Immature natural killer cell (primary cell): ENCODE measurements at places on chromosomes 4 and X.
A peak's percentile ranks its signal among the peaks of the same experiment; 100 is the strongest.

GRCh38 chr4:168845897-168846296 lies 164.2 kb downstream of the CBR4 start:
- DNase-seq: no peak

GRCh38 chrX:118978451-118978850 lies 4.0 kb downstream of the LONRF3 start:
- no peak for DNase-seq

DNA sequence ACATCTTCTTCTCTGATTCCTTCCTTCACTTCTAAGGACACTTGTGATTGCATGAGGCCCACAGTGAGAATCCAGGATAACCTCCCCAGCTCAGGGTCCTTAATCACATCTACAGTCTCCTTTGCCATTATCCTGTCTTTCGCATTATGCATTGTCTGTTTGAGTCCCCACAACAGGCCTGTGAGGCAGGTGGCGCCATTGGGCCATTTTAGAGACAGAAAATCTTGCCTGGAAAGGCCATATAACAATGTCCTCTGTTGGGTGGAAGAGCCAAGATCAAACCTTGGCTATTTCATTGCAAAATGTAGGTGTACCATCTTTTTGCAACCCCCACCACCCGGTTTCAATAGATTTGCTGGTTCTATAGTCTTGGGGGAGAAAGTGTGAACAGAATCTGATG lies 11.8 kb upstream of the DCUN1D4 start:
- peak; percentile 44 for DNase-seq

- DNase-seq: no peak
Observed at GRCh38 chr4:87108142-87108546, 112.3 kb downstream of the KLHL8 start.

GRCh38 chr4:40984051-40984450 lies 230.3 kb downstream of the APBB2 start:
- DNase-seq: no peak

- peak; percentile 8 for DNase-seq
Observed at GRCh38 chrX:47030339-47030738, 47.9 kb upstream of the RGN start.

- DNase-seq: no peak
Observed at GRCh38 chrX:56068274-56068758, 163.8 kb upstream of the KLF8 start.

- DNase-seq: no peak
Observed at GRCh38 chr4:184849185-184849584, 23.4 kb upstream of the ACSL1 start.

DNA sequence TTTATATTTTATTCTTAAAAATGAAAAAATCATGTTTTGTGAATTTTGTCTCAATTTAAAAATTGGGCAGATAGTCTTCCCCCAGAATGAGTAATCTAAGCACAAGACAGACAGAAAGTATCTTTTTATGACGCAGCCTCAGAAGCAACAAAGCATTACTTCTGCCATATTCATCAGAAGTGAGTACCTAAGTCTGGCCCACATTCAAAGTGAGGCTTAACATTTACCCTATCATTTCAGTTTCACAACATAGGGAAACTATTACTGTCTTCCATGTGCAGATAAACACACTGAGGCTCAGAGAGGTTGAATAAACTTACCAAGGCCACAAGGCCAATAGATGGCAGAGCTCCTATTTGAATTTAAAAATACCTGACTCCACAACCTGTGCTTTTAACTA lies 4.4 kb upstream of the PRDX4 start:
- no peak for DNase-seq

GRCh38 chr4:76276813-76277212 lies 25.3 kb downstream of the FAM47E start:
- peak; percentile 59 for DNase-seq

- DNase-seq: no peak
Observed at GRCh38 chrX:100319716-100320115, 90.4 kb downstream of the PCDH19 start.

DNA sequence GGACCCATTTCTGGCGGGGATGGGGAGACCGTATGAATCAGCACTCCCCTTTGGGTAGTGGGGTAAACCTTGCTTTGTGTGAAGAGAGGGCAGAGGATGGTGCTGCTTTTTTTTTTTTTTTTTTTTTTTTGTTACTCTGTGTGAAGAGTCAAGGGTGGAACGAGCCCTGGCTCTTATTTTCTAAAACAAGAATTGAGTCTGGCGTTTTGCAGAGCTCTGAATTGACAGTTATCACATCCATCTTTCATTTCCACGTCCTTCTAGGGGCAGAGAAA lies 1.2 kb downstream of the SLAIN2 start:
- DNase-seq: peak; percentile 24

GRCh38 chr4:110823251-110823650 lies 200.4 kb upstream of the PITX2 start:
- no peak for DNase-seq

DNA sequence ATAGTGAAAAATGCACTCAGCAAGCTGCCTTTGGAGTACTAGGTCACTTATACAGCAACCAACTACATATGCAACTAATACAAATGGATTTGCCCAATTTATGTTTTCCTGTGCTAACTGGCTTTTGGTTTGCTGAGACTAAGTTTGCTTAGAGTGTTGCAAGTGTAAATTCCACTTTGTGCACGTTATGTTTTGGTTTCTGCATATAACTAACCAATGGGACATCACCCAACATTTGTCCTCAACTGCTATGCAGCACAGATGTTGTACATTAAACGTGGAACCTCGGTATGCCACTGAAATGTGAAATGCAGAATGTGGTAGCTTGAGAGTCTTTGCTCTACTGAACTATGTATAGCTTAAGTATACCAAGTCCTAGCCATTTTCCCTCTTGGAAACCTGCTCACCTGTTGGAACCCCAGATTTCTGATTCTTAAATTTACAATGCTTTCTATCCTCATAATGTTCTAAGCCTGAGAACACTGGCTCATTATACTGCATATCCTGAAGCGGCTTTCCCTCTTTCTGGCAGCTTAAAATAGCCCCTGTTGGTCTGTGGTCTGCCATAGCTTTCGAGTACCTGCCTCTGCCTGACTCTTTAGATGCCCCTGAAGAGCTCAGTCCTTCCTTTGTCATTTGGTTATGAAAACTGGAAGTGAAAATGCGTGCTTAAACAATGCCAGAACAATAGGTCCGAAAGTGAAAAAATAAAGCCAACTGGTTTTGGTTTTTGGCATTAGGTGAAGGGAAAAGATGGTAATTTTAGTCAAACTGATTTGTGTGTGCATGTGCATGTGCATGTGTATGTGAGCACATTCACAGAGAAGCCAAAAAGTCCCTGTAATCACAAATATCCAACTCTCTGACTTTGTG lies 158.0 kb downstream of the SH2D1A start:
- DNase-seq: no peak

DNA sequence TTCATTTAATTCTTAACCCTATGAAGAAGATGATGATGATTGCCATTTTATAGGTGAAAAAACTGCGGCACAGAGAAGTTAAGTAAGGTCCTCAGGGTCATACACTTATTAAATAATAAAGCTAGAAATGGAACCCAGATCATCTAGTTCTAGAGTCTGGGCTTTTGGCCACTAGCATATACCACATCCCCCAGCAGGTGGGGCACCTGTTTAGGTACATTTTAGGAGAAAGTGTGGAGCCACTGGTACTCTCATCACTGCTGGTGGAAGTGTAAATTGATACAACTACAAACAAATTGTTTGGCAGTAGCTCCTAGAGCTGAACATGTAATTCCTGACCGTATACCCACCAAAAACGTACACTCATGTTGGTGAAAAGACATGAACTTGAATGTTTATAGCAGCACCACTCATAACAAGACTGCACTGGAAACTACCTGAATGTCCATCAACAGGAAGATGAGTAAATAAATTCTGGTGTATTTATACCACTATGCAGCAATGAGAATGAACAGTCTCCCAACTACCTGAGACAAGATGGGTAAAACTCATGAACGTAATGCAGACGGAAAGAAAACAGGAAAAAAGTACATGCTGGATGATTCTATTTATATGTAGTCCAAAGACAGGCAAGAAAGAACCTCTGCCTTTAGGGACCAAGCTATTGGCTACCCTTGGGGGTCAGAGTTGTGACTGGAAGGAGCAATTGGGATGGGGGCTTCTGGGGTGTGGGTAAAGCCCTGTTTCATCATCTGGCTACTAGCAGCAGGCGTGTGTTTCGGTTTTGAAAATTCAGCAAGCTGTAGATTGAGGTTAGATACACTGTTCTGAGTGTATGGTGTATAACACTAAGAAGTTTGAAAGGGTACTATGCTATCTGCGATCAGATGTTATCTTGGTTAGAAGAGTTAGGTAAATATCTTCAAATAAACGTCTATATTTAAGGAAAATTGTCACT lies 72.3 kb upstream of the ADGRG2 start:
- no peak for DNase-seq

GRCh38 chr4:165208221-165208652 lies 876 bp downstream of the KLHL2 start:
- DNase-seq: no peak

GRCh38 chr4:93152491-93152890 lies 676.1 kb upstream of the ATOH1 start:
- no peak for DNase-seq

DNA sequence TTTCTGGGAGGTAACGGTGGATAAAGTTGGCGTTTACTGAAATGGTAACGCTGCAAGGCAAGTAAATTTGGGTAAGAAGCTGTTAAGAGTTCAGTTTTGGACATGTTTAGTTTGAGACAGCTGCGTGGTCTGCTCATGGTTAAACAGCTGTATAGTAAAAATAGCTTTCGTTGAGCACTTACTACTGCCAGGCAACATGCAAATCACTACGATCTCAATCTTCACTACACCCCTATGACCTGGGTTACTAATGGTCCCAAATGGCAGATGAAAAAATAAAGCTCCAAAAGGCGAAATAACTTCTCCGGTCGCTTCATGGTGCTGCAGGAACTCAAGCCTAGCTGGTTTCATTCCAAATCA lies 22.2 kb downstream of the FABP2 start:
- no peak for DNase-seq

DNA sequence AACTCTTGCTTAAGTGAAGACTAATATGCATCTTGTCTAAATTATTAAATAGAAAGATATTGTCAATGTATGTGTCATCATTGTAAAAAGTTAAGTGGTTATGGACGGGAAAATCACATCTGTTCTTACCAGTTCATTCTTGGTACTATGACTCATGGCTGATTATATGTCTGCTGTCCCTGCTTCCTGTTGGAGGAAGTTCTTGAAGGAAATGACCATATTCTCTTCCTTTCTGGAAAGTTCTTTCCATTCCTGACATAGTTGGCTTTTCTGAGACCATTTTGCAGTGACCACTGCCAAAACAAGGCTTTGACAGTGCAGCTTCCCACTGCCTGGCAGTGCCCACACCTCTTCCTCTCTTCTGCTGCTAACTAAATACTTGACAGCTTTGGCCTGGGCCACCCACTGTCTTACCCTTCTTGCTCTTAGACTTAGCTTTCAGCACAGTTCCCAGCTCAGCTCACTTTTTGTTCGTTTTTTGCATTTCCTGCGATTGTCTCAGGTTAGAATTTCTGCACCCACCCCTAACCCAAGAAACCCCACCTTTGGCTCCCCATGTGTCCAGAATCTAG lies 13.2 kb upstream of the CLDN24 start:
- DNase-seq: no peak

DNA sequence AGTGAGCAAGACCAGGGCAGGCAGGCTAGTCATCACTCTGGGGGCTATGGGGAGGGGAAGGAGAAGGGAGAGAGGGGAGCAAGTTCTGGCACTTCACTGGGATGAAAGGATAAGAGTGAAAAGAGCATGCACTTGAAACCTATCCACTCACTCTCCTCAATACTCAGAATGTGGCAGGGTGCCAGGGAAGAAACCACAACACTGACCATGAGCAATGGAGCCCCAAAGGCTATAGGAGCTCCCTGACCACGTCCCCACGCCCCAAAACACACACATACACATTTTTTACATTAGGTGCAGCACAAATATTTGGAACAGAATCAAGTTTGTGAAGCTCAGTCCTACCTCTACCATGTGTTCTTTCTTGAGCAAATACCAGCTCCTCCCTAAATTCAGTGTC lies 132.2 kb downstream of the IDS start:
- no peak for DNase-seq

- no peak for DNase-seq
Observed at GRCh38 chr4:47543331-47543730, 58.3 kb downstream of the ATP10D start.

- no peak for DNase-seq
Observed at GRCh38 chr4:6379767-6380745, 92.4 kb downstream of the PPP2R2C start.

GRCh38 chrX:19886883-19887531 lies 393 bp downstream of the SH3KBP1 start:
- DNase-seq: peak; percentile 42

DNA sequence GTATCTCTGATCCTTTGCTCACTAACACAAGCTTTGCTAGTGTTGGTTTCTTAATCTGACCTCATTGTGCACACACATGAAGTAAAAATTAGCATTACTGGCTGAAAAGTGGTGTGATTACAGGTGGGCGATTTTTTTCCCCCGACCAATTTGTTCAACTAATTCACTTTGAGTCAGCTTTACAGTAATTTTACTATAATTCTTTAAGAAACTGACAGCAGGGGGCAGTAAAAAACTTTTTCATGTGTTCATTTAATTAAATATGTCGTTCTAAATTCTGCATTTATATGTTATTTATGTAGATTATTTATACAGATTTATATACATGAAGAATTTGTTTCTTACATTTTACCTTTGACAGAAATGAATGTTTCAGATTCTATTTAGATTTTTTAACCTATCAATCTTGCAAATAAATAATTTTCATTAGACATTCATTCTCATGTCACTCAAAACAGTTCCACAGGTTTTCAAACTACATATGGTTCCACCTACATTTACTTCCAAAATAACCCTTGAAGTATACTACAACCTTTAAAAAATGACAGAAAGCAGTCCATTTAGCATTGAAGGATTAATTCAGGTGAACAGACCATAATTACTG lies 17.5 kb downstream of the PALLD start:
- DNase-seq: peak; percentile 28

DNA sequence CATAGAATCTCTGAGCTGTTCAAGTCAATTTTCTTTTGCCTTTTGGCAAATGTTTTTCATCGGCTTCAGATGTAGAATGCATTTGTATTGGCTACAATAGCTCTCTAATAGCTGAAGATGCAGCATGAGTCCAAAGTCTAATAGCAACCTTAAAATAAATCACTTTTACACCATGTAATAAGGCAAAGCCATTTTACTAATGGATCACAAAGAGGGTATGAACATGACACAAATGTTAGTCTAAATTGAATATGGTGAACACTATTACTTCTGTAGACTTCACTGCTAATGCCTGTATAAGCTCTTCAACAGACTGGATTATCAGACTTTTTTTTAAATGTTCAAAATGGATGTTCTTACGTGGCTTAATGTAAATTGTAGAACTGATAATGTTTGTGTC lies 645.3 kb downstream of the TLL1 start:
- no peak for DNase-seq

GRCh38 chr4:115325836-115326235 lies 212.4 kb upstream of the NDST4 start:
- no peak for DNase-seq

DNA sequence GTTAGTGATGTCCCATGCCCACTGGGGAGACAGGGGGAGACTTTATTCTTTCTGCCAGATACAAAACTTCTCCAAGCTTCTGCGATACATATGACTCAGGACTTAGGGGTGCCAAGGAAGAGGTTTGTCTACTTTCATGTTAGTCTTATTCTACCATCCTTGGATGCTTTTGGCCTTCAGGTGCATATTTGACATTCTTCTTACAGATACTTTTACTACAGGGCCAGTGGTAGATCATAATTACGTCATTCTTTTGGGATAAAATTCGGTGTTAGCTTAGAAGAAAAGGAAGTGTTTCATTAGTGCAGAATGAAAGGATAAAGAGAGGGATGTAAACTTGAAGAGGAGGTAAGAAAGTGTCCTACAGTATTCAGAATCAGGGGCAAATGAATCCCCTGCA lies 245.2 kb downstream of the THOC2 start:
- no peak for DNase-seq

- no peak for DNase-seq
Observed at GRCh38 chrX:109830157-109830703, 97.2 kb upstream of the ACSL4 start.
